Heart left ventricle (tissue), 16 donors: ENCODE measurements at places on chromosomes 16 and 17.
A peak's percentile ranks its signal among the peaks of the same experiment; 100 is the strongest.

- DNase-seq = no peak
Measured at GRCh38 chr16:25605381-25605780, 86.4 kb upstream of the HS3ST4 start.

DNA sequence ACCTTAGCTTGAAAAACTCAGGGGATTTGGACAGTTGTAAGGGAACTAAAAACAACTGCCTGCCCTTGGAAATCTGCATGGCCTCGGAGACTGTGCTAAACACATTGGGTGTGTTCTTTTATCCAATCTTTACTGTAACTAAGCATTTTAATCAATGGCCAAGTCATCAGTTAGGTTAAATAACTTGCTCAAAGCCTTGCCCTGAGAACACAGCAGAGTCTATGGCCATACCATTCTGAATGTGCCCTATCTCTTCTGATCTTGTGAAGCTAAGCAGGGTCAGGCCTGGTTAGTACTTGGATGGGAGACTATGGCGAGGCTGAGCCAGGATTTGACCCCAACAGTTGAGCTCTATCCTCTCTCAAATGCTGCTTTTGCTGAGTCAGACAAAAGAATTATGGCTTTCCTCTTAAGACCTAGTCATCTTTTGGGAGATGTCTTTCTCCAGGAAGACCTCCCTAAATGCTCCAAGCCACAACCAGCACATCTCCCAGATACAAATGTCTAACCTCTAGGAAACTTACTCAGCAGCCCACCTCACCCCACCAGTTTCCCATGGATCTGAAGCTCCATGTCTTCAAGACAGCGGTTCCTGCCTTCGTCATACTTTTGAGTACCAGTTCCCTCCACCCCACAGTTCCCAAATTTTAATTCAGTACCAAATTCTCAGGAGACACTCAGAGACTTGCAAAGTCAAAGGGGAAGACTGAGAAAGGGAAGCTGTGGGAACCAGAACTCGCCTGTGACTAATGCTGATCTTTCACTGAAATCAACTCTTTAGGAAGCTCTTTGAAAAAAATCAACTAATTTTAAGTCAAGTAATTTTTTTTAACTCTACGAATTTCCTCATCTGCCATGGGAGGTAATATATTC lies 336.1 kb downstream of the MAF start:
- DNase-seq = peak; percentile 16

DNA sequence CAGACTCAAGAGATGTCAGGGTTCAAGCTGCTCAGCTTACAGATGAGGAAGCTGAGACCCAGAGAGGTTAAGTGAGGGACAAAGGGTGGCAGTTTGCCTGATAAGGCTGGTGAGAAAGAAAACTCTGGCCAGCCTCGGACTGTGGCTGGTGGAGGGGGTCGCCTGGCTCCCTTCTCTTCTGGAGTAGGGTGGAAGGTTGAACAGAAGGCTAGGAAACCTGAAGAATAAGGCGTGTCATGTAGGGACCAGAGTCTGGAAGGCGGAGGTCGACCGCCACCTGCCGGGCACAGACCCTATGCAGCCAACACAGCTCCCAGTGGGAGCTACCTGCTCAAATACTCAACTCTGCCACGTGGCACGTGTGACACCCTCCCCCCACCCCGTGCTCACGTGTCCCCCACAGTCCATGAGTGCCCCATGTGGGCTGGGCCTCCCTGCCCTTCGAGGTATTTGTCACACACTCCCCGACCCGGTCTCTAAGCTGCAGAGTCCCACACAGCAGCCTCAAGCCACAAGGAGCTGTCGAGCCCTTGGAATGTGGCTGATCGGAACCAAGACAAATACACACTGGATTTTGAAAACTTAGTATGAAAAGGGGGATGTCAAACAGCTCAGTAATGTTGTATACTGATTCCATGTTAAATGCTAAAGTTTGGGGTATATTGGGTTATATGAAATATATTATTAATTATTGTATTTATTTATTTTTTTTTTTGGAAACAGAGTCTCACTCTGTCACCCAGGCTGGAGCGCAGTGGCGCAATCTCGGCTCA lies 11.8 kb downstream of the HID1 start:
- no peak for DNase-seq

DNA sequence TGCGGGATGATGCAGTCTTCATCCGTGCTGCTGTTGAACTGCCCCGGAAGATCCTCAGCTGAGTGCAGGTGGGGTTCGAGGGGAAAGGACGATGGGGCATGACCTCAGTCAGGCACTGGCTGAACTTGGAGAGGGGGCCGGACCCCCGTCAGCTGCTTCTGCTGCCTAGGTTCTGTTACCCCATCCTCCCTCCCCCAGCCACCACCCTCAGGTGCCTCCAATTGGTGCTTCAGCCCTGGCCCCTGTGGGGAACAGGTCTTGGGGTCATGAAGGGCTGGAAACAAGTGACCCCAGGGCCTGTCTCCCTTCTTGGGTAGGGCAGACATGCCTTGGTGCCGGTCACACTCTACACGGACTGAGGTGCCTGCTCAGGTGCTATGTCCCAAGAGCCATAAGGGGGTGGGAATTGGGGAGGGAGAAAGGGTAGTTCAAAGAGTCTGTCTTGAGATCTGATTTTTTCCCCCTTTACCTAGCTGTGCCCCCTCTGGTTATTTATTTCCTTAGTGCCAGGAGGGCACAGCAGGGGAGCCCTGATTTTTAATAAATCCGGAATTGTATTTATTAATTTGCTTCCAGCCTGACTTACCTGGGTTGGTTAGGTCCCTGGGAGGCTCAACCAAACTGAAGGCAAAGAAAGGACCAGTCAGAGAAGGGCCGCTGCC lies 5.8 kb downstream of the TRAF4 start:
- DNase-seq = no peak

DNA sequence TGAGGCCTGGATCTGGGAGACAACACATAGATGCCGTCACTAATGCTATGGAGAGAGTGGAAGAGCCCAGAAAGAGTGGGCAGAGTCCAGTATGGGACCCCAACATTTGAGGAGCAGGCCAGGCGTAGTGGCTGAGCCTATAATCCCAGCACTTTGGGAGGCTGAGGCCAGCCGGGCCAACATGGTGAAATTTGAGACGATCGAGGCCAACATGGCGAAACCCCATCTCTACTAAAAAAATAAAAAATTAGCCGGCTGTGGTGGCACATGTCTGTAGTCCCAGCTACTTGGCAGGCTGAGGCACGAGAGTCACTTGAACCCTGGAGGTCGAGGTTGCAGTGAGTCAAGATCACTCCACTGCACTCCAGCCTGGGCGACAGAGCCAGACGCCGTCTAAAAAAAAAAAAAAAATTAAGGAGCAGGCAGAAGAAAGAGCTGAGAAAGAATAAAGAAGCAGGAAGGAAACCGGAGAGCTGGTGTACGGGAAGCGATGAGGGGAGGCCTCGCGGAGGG lies 6.0 kb upstream of the DNAI2 start:
- no peak for DNase-seq

DNA sequence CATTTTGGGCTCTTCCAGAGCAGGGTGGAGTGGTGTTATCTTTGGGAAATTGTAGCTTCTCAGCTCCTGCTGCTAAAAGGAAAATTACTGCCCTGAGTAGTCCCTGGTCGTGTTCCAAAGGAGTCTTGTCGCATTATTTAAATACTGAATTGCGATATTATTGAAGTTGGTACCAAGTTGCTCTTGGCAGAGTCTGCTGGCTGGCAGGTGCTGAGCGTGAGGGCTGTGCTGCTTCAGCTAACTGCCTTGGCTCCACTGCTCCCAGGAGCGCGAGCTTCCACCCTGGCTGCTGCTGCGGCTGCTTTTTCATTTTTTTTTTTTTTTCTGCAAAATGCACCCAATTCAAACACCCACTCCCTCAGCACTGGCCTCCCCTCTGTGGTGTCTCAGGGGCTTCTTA lies 289.8 kb downstream of the MAF start:
- DNase-seq = no peak

GRCh38 chr16:79863128-79864031 lies 262.8 kb upstream of the MAF start:
- DNase-seq = no peak

GRCh38 chr17:74703311-74703710 lies 9.4 kb downstream of the CD300LF start:
- DNase-seq = no peak

DNA sequence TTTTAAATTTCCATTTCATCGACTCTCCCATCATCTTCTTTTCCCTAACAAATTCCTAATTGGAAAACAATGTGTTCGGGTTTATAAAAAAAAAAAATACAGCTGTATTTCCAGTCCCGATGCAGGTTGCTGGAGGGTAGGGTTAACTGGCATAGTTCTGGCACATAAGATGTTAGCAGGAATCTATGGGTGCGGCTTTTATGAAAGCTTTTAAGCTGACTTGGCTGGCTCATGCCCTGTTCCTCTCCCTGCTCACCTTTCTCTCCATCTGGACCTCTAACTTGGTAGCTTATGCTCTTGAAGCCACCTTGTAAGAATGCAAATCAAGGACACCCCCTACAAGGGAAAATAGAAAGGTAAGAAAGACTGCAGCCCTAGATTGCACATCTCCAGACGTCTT lies 33.2 kb upstream of the KCNJ2 start:
- DNase-seq = no peak

DNA sequence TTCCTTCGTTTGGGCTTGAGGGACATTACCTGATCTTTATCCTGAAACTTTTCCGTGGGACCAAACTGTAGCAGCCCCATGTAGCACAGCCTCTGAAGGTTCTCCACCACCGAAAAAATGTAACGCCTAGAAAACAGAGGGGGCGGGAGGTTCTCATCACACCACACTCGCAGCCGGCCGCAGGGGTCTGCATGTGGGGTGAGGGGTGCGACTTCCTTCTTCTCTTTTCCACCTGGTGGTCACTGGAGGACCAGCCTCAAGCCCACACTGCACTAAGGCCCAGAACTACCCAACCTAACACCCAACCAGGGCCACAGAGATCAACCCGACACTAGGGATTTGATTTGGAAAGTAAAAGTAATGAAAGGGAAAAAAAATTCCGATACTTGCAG lies 57.1 kb downstream of the GTF3C1 start:
- DNase-seq = no peak

GRCh38 chr17:42413464-42414040 lies 9.5 kb downstream of the CAVIN1 start:
- DNase-seq = no peak

GRCh38 chr16:71645450-71645849 lies 19.5 kb downstream of the MARVELD3 start:
- no peak for DNase-seq

- no peak for DNase-seq
Measured at GRCh38 chr17:41556306-41556705, 15.6 kb downstream of the KRT9 start.

DNA sequence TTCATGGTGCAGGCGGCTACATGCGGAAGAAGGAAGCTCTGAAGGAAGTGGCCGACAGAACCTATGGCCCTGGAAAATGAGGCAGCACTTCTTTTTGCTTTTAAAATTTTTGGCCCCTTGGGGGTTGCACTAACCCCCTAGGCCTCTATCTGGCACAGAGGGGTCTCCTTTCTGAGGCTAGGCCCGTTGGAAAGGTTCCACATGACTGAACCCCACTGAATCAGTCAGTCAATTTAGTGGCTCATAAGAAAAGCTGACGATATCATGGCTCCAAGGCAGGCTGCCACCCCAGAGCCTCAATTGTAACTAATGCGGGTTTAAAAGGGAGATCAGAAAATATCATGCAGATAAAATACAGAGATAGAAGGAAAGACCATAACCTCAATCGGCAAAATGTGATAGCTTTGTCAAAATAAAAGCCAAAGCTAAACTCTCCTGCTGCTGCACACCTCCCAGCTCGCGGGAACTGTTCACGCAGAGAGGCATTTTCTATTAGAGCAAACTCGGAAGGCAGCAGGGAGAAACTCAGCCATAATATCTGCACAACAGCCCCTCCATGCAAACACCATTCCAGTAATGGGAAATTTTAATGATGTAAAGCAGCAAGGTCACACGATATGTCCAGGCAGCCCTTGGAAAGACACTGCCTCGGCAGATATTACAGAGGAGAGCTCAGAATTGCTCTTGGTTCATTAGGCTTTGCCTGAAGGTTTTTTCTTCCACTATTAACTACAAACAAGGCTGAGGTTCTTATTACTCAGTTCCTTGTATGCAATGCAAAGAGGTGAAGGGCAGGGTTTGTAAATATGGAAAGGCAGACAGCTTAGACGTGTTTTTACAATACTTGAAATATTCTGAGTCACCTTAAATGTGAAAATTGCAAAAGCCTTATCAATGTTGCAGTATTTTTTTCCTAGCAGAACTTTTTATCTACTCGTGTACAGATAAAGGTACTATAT lies 200.4 kb upstream of the PMFBP1 start:
- no peak for DNase-seq

DNA sequence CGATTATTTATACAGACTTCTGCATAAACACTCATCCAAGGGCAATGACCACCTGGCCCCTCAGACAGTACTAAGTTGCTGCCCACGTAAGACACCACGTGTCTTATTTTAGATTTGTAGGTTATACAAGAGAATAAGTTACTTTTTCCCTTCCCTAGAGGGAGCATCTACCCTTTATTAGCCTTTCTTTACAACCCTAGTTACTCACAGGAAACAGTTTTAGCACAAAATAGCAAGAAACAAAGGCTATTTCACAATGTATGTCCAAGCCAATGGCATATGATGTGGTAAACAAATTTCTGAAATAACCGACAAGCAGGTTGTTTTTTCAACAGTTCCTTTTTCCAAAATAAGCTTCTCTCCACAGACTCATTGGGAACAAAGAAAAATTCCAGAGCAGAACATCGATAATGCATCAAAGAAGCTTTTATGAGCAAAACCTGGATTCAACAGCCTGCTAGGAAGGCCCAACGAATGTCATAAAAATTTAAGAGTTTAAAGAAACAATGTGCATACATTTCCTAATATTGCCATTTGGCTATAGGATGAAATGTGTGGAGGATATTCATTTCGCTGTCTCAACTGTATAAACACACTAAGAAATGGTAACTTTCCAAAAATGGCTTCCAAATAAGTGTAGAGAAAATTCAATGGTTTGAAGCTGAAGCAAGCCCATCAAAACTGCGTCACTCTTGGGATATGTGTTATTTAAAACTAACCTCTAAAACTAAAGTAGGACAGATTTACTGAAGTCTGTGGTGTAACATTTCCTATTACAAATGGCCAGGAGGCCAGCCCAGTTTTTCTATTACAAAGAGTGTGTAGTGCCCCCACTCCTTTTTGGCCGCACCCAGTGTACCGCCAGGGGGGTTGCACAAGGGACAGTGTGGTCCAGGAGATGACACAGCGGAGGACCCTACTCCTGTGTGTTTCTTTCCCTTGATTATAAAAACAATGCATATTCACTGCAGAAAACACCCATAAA lies 50.4 kb upstream of the ERN1 start:
- no peak for DNase-seq

DNA sequence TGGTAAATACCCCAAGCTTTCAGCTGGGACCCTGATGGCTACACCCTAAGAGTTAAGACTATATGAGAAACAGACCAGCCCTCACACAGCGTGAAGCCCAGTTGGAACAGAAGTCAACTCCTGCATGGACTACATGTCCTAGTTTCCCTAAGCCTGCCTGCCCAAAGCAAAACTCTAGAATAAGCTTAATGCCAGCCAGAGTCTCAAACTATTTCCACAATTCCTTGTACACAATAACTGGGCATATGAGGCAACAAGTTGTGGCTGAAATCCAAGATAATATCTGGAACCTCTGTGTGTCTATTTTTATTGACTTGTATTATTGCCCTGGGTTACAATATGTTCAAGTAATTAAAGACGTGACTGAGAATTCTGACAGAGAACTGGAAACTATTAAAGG lies 19.4 kb downstream of the MYH10 start:
- DNase-seq = no peak

GRCh38 chr17:21252796-21253645 lies at the start of gene NATD1:
NATD1 (minus strand) TSS chr17:21253410; CDS start chr17:21253264, 146 bp downstream.
- DNase-seq = peak; percentile 93
